ENCODE measurements at places on chromosomes 6 and 20.

- DNase-seq, result no peak
Observed at GRCh38 chr6:449057-449430, 57.5 kb downstream of the IRF4 start.

- DNase-seq, result no peak
Observed at GRCh38 chr6:71299541-71300470, 11.2 kb downstream of the OGFRL1 start.

GRCh38 chr6:129605967-129606366 lies 104.0 kb downstream of the ARHGAP18 start:
- no peak for DNase-seq

DNA sequence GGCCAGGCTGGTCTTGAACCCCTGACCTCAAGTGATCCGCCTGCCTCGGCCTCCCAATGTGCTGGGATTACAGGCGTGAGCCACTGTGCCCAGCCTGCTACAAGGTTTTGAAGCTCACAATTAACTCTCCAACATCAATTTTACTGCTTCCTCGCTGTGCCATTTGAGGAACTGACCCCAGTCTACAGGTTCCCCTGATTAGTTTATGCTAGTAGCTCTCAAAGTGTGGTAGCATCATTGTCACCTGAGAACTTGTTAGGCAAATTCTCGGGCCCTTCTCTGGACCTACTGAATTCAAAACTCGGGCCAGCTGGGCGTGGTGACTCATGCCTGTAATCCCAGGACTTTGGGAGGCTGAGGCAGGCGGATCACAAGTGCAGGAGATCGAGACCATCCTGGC lies 49.4 kb downstream of the MCUR1 start:
- DNase-seq, result no peak

DNA sequence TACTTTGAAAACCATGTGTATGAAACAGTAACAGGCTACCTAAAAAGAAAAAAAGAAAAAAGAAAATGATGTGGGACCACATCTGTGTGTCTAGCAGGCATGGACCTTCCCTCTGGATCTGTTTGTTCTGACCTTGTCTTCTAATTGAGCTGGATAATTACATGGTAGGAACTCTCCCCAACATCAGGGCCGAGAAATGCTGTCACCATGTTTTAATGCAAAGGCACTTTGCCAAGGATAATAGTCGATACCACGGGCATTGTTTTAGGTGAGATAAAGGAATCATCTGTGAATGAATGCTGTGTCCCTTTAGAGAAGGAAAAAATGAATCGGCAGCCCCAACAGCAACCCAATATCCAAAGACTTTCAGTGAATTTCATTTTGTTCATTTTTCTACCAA lies 149.1 kb downstream of the ZDHHC14 start:
- no peak for DNase-seq

DNA sequence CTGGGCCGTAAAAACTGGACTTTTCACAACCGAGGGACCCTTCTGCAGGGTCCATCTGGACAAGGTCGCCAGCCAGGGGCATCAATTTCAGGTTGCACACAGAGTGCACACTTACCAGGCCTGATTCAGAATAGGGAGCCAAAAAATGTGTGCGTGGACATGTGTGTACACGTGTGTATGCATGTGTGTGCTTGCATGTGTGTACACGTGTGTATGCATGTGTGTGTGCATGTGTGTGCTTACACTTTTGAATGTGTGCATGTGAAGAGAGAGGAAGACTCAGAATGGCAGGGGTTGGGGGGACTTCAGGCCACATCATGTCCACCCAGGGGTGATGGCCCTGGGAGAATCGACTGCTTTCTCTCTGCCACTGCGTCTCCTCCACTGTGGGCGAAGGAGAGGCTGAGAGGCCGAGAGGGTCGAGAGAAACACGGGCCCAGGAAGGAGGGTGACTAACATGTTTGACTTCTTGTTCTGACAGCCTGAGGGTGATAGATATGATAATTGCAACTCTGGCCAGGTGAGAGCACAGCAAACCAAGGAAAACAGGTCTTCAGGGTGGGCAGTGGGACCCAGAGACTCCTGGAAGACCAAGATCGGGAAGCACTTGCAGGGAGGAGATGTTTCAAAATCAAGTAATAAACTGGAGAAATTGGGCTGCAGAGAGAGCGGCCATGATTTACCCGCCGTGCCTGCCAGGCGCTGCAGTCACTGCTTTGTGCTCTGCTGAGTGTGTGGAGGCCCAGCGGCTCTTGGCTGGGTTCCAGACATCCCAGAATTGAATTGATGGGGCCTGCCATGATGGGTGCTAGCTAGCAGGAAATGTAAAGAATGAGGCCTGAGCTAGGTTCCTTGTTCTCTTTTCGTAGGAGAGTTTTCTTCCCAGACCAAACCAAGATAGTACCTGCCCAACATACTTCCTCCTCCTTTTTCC lies 310.8 kb downstream of the QKI start:
- no peak for DNase-seq

DNA sequence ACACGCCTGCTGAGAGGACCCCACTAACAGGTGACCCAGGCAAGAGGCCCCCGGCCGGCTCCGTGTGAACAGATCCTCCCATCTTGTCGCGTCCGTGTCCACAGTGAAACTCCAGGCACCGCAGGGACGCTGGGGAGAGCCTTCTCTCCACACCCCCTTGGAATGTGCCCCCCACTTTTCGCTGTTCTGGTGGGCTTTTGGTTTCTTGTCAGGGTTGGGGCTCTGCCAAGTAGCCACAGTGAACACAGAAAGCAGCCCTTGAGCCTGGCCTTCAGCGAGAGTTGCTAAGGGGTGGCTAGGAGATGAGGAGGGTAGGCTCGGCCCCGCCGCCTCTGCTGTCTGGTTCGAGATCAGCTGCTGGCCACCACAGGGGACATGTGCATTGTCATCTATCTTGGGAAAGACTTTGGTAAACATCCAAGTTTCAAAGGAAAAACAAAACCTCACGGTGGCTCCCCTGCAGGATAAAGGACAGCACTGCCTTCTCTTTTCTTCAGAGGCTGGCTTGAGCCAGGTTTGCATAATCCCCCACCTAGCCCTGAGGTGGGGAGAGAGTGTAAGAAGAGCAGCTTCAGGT lies 22.7 kb downstream of the SYNDIG1 start:
- no peak for DNase-seq

GRCh38 chr6:2810092-2810671 lies 31.5 kb downstream of the SERPINB1 start:
- DNase-seq, result no peak

DNA sequence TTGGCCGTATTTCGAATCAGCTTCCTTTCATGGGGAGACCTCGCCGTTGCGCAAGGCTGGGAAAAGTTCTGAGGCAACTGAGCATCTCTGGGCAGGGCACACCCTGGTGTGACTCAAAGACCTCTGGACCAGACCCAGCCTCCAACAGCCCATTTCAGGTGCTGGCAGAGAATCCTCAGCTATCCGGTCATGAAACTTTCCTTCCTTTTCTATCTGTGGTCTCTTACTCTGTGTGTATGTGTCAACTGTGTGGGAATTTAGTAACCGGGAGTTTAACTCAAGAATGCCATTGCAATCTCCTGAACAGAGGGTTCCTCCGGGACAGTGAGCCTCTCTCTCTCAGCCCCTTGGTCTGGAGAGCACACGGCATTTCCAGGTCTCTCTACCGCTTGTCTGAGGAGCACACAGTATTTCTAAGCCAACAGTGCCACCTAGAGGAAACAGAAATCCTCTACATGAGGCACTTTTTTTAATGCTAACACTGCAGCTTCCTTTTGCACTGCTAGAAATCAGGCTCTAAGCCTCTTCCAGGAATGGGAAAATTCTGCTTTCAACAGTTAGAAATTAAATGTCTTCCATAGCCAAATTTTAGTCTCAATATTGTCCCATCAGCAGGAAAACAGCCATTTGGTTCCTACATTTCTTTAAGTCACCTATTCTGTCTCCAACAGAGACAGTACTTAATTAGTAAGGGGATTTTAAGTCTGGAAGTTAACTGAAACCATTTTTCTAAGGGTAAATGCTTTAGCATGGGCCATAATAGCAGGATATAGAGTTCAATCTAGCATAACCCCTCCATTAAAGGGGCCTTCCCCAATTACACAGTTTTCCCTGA lies 32.7 kb downstream of the PLN start:
- no peak for DNase-seq

DNA sequence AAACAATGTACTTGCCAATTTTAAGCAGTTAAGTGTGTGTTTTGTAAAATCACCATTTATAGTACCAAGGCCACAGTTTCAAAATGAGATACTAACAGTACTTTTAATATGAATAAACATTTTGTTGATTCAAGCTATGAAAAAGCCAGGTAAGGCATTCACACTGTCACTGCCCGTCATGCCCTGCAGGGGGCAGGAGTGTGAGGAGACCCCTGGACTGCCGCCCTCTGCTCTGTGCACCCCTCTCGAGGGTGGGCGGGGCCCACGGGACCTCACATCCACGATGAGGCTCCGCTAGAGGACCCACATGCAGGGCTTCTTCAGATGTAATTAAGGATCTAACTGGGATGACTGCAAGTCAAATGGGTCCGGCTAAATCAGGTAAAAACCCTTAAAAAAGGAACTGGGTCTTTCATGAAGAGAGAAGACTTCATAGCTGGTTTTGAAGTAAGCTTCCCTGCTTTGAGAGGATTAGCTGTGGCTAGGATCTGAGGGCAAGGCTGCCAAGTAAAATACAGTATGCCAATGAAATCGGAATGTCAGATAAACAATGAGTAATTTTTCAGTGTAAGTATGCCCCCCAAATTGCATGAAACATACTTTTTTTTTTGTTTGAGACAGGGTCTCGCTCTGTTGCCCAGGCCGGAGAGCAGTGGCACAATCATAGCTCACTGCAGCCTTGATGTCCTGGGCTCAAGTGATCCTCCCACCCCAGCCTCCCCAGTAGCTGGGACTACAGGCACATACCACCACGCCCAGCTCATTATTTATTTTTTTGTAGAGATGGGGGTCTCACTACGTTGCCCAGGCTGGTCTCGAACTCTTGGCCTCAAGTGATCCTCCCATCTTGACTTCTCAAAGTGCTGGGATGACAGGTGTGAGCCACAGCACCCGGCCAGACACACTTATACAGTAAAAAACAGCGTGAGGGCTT lies 18.7 kb downstream of the DIDO1 start:
- DNase-seq, result no peak

GRCh38 chr6:168156742-168157265 lies 77.8 kb upstream of the FRMD1 start:
- DNase-seq, result no peak

DNA sequence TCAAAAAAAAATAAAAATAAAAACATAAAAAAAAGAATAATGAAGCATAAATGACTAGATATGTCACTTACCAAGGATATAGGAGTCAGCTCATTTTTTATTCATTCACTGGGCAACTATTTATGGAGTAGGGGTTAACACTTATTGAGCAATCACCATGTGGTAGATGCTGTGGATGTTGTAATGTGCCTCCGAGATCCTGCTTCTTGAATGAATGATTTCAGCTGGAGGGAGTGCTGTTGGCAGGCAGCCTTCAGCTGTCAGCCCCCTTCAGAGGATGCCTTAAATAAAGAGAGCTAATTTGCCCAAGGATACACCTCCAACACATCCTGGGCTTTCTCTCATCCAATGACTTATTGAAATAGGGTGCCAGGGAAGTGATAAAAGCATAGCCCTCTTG lies 229.5 kb upstream of the DTNBP1 start:
- DNase-seq, result no peak

GRCh38 chr20:62762376-62762775 lies 33.9 kb upstream of the MRGBP start:
- DNase-seq, result no peak

DNA sequence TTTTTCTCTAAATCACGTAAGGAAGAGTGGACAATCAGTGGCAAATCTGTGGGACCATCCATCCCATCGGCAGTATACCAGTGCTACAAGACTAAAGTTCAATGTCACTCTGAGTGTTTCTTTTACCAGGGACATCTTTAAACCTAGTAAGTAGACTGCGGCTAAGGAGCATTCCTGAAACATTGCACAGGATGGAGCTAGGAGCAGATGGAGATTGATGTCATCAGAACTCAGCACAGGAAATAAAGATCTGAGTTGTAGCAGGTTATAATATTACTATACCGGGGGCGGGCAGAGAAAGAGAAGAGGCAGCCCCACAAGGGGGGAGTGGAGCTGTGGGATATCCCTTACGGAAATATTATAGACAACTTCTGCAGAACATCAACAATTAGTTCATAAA lies 162.1 kb downstream of the MTFR2 start:
- DNase-seq, result no peak

DNA sequence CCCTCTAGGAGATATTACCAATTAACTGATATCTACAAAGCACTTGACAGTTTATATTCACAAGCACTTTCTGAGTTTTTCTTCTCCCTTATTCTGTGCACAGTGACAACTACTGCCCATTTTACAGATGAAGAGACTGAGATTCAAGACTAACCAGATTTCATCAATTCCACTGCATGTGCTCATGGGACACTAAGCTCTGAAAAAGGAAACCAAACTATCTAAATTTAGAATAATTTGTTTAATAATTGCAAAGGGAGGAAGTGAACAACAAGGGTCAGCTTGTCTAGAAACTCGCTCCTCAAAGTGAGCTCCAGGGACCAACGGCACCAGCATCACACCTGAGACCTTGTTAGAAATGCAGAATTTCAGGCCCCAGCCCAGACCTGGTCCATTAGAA lies 50.8 kb upstream of the MYLIP start:
- DNase-seq, result no peak

DNA sequence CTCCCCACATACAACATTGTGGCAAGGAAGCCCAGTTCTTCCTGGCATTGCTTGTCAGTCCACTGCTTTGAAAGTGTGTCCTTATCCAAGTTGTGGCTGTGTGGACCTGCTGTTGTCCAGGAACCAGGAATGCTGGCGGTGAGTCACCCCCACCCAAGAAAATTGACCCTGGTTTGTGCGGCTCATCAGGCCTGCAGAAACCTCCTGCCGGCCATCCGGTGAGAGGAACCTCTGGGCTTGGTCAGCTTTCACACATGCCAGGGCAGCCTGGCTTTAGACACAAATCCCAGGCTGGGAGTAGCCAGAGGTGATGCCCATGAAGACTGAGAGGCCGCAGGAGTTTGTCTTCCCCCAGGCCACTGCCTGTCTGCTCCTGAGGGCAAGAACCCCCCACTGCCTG lies 223.6 kb downstream of the TTLL2 start:
- no peak for DNase-seq

DNA sequence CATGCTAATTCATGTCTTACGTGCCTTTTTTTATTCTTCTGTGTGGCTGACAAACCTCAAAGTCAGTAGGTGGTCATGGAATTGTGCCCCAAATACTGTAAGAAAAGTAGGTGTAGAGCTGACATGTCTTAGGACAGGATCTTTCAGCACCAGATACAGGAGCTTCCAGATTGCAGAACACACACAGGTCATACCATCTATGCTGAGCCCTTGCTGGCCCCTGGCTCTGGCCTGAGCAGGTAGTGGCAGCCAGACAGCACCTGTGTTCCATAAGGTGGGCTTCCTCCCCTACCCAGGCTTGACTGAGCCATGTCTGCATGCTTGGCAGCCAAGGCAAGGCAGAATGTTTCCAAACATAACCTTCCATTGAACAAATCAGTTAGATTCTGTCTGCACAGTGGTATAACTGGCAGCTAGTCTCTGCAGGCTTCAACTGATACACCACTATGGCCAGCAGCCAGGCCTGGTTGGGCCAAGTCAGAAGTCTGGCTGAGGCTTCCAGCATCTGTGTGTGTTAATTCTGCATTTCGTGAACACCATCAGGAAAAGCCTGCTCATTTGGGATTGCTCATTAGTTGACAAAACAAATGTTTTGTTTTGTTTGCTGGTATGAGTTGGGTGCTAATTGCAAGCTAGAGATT lies 366.5 kb downstream of the FOXA2 start:
- no peak for DNase-seq
